ENCODE measurements at places on chromosomes 11 and 22.

DNA sequence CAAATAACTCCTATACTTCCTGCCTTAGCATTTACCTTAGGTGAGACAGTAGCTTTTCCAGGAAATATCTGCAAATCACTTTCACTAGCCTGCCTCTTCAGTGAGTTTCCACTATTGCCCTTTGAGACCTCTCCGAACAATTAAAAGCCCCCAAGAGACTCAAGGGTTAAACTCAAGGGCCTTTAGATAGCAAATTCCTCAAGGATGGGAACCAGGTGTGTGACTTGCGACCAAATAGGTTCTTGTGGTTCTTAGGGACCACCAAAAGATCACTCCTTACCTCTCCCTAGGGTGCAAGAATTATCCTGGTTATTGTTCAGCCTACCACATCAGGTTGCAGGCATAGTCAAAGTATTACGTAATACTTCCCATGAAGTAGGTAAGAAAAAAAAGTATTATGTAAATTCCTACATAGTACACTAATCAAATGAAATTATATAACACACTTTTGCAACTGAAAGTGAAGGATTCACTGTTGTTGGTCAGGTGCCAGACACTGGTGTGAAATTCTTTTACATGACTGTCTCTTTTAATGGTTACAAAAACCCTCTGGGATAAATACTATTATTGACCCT is 1.4 kb upstream of the RDX start:
- no peak for DNase-seq

DNA sequence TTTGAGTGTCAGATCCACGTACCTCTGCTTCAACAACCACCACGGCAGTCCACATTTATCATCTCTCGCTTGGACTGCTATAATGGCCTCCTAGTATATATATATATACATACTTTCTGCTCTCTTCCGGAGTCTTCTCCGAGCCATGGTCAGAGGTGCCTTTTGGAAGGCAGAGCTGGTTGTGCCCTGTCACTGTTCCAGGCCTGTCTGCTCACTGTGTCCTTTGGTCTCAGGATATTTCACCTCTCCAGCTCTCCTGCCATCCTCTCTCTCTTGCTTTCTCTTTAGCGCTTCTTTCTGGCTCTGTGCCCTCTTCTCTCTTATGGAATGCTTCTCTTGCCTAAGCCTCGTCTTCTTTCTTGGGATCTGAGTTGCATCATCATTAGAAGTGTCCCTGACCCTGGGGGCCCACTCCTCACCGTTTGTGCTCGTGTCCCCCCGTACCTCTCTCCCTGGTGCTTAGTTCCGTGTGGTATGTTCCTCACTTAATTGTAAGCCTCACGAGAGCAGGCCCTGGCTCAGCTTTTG is 86.1 kb upstream of the RASSF10 start:
- DNase-seq: no peak

- no peak for DNase-seq
Observed at GRCh38 chr11:87275176-87275575, 237.4 kb downstream of the TMEM135 start.

- DNase-seq: peak; percentile 65
Observed at GRCh38 chr11:65779919-65780769, 632 bp downstream of the AP5B1 start.

- no peak for DNase-seq
Observed at GRCh38 chr11:47724041-47724729, 9.0 kb upstream of the AGBL2 start.

GRCh38 chr11:29263971-29264682 is 752.7 kb downstream of the KCNA4 start:
- DNase-seq: no peak

- no peak for DNase-seq
Observed at GRCh38 chr22:50568626-50569025, 5.9 kb upstream of the SYCE3 start.

- no peak for DNase-seq
Observed at GRCh38 chr11:1192741-1193325, 30.0 kb upstream of the MUC5B start.

GRCh38 chr11:72829884-72830533 is 15.8 kb downstream of the ATG16L2 start:
- DNase-seq: no peak

Measured in kidney glomerular epithelial cell (primary cell).